ENCODE measurements at places on chromosomes 6 and 20. TPM values are rescaled to one million over a fixed set of nuclear protein-coding genes. Genes with fewer than 3 reads are reported as not detected.

DNA sequence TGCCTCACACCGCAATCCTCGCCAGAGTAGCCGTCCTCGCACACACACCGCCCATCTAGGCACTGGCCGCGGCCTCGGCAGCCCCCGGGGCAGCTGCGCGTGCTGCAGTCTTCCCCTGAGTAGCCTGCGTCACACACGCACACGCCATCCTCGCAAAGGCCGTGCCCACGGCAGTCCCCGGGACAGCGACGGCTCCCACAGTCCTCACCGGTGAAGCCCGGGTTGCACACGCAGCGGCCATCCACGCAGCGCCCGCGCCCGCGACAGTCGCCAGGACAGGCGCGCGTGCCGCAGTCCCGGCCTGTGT lies 13.1 kb downstream of the TNXB start:
- DNase-seq: no peak

MDC1 gene
- 33.3 TPM for total RNA-seq

GTSF1L gene
- total RNA-seq: not detected

STMND1 gene
- not detected for total RNA-seq

- no peak for DNase-seq
Observed at GRCh38 chr6:4008324-4009047, 70.5 kb downstream of the FAM217A start.

GRCh38 chr6:16179970-16180431 lies 51.1 kb downstream of the MYLIP start:
- no peak for DNase-seq

- DNase-seq: no peak
Observed at GRCh38 chr20:11582060-11582459, 335.6 kb upstream of the BTBD3 start.

TOX2 gene
- 11.9 TPM for total RNA-seq

GRCh38 chr6:43489277-43490072 lies 12.1 kb downstream of the TJAP1 start:
- no peak for DNase-seq

CST2 gene
- total RNA-seq: 0.75 TPM

NKX2-2 gene
- not detected for total RNA-seq

GRCh38 chr20:6115221-6115895 lies 7.5 kb downstream of the FERMT1 start:
- DNase-seq: no peak

DNA sequence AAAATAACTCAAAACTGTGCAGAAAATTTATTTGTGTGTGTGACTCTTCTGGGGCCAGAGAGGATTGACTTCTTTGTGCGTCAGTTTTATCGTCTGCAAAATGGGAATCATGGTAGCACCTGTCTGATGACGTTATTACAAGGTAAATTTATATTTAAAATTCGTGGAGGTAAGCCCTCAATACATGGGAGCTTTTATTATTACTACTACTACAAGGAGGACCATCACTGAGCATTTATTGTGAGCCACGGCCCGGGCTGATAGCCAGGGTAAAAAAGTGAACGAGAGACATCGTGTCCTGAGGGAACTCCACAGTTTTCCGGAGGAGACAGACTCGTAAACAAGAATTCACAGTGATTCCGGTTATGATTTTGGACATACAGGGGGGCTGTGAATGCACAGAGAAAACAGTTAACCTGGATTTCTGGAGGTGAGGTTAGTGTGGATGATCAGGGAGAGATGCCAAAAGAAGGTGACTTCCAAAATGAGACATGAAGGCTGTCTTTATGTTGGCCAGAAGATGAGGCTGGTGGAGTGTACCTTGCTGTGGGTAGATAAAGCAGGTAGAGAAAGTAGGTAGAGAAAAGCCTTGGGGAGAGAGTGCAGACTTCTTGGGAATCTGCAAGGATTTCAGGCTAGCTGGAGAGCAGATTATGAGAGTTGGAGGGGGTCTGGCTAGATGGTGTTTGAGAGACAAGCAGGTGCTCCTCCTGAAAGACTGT lies 10.6 kb upstream of the SERINC3 start:
- no peak for DNase-seq

DNA sequence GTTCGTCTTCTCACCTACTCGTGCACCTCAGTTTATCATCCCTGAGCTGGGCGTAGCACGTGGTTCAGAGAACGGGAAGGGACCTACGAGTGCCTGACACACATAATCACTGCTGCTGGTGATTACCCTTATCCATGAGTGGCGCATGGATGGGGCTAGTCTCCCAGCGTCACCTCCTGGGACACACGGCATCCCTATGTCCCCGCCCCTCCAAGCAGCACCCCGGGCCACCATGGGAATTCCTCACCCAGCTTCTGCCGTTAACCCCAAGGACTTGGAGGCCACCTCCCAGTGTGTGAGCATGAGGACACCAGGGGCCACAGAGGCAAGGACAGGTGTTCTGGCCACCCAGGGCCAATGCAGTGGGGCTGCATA lies 9.8 kb downstream of the CHRNA4 start:
- no peak for DNase-seq

DNA sequence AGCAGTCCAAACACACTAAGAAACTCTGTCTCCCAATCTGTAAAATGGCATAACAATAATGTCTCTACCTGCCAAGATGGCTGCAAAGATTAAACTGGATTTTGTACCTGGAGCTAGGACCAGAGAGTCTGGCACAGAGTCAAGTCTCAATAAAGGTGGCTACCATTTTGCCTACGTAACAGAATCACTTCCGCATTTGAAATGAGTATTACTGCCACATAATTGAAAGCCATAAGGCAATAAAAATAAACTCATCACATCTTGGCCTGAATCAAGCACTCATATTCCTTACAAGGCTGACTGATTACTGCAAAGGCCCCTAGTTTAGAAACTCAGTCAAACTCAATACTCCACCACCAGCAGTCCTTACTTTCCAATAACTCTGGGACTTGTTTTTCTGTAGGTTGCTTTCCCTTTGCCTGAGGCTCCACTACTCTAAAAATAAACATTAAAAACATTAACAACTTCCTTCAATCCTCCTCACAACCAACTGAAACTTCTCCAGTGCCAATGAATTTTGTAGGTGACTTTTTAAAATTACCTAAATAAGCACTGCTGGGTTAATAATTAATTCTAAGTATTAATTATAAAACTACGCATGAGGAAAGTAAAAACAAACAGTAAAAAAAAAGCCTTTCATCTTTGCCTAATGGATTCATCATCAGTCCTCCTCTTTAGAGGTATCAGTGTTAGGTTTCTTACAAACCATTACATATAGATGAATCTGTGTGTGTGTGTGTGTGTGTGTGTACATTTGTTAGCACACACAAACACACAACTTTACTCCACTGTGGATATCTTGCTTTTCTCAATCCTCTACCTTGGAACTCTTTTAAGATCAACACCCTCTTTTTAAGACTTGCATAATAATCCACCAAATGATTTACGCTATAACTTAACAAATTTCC lies 3.7 kb downstream of the KIF16B start:
- no peak for DNase-seq

- DNase-seq: no peak
Observed at GRCh38 chr6:106568530-106568929, 60.8 kb downstream of the RTN4IP1 start.

DNA sequence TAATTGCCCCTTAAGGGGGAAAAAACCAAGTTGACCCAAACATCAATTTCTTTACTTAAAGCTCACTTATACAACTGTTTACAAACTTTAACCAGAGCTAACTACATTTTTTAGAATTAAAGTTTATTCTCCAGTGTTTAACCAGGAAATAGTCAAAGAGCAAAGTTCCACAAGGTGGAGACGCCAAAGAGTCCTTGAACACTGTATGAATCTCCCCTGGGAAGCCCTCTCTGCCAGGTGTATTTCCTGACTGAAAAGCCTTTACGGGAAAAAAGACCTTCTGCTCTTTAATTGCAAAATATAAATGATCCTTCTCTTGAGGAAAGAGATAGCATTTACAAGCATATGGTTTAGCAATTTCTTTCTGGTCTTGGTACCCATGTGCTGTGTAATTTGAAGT lies 36.2 kb downstream of the BTBD9 start:
- no peak for DNase-seq

DNA sequence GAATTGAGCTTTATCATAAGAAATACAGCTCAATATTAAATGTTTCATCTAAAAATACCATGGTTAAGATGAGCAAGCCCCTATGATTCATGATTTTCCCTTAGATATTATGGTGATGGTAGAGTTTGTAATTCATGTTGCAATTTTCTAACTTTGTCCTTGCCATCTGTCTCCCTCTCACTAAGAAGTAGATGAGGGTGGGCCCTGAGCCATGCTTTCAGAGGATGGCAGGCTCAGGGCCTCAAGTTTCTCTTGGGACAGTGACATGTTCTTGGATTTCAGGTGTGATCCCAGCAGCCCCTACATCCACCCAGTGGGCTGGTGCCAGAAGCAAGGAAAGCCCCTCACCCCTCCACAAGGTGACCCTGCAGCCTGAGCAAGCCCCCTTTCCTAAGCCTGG lies 25.6 kb downstream of the L3MBTL1 start:
- DNase-seq: no peak

FRMD1 gene
- 0.19 TPM for total RNA-seq

MEI4 gene
- total RNA-seq: not detected

All from aorta (tissue), 5 donors.